Femur (tissue), 1 donor: ENCODE measurements at places on chromosomes 13 and 19.

DNA sequence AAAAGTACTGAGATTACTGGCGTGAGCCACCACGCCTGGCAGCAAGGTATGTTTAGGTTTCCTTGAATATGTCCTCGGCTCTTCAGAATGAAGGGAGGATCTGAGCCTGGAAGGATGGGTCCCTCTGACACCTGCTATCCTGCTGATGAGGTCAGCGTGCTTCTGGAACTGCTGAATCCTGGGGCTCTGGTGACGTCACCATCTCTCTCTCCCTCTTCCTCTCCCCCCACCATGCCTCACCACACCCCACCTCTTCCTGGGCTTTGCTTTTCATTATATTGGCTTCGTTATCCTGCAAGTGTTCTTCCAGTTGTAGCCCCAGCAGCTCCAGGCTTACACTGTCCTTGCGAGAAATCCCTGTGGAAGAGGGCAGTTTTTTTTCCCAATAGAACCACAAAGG is 49.8 kb downstream of the CCNE1 start:
- DNase-seq: no peak

- no peak for DNase-seq
These were observed 279 bp downstream of the DMRTC2 start for GRCh38 chr19:41845051-41845590.

DNA sequence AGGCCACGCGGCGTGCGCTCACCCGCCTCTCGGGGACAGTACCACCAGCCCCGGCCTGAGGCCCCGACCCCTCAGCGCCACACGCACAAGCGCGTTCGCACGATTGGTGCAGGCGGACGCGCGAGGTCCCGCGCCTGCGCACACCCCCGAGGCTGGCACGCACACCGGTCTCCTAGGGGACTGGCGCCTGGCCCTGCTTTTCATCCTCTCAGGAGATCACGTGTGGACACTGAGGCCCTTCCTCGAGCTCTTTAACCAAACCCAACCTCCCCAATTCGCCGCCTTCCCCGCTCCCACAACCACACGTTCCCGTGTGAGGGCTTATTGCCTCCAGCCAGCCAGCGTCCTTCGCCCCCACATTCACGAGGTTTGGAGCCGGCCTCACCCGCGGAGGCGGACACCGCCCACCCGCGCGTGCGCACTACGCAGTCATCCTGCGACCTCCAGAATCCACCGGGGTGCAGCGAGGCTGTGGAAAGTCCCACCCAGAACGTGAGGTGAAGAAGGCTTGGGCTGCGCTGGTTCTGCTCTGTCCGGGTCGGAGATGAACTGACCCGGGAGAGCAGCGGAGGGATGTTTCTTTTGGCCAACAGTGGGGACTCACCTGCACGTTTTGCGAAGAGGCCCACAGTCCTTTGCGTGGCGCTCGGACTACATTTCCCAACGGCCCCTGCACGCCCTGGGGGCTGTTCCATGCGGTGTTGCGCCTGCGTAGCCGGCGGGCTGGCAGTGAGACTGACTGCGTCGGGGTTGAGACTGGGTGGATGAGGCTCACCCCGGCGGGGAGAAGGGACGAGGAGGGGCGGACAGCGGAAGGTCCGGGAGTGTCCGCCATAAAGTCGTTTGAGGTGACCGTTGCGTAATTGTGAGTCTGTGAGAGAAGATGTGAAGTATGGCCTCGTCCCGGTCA is 539 bp upstream of the ZNF667 start:
- DNase-seq: peak; percentile 96

- no peak for DNase-seq
These were observed 80.3 kb upstream of the FLT1 start for GRCh38 chr13:28575200-28575599.

DNA sequence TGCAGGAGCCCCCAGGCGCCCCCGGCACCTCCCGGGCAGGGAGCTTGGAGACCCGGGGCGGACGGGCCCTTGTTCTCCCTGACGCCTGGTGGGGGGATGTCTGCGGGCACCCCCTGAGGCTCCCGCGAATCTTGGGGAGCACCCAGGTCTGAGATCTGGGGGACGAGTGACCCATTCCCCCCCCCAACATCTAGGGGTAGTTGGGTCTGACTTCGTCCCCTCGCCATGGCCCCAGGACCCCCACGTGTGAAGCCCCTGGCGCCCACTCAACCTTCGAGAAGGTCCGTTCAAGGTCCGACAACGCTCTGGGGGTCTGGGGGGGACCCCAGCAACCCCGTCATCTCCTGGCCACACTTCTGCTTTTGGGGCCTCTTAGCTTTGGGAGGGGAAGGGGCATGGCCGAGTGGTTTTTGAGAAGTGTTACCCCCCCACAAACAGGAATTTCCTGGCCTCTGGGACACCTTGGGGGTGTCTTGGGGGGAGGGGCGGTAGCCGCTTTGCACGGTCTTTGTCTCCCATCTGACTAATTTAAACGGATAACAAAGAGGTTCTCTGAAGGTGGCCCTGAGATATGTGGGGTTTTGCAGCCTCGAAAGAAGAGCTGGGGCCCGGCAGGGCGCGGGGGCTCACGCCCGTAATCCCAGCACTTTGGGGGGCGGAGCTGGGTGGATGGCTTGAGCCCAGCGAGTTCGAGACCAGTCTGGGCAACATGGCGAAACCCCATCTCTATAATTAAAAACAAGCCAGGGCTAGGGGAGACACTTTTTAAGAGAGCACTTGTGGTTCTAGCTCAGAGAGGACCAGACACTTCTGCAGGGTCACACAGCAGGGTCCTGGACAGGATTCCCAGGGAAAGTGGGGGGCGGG is 608 bp downstream of the CNN2 start:
- no peak for DNase-seq

DNA sequence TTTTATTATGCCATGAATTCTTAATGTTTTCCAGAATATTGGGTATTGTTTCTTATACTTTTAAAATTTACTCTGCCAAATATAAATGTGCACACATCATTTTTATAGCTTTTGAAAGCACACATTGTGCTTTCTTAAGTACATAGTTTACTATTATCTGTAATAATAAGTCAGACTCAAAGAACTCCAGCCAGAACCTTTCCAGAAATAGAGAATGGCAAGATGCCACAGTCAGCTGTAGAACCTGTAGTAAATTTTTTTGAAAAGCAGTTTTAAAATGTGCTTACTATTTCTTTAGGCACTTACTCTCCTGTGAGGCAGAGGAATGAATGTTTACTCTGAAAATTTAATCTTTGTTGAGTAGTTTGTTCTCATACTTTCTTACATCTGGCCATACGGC is 1287.1 kb downstream of the PCDH9 start:
- no peak for DNase-seq

DNA sequence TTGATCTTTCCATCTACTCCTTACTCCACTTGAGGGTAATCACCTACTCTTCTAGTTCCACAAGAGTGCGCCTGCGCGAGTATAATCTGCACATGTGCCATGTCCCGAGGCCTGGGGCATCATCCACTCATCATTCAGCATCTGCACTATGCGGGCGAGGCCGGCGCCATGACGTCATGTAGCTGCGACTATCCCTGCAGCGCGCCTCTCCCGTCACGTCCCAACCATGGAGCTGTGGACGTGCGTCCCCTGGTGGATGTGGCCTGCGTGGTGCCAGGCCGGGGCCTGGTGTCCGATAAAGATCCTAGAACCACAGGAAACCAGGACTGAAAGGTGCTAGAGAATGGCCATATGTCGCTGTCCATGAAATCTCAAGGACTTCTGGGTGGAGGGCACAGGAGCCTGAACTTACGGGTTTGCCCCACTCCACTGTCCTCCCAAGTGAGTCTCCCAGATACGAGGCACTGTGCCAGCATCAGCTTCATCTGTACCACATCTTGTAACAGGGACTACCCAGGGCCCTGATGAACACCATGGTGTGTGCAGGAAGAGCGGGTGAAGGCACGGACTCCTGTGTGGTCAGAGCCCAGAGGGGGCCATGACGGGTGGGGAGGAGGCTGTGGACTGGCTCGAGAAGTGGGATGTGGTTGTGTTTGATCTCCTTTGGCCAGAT is 2.7 kb upstream of the KLK2 start:
- DNase-seq: no peak

GRCh38 chr19:31863122-31863521 is 482.3 kb upstream of the ZNF507 start:
- DNase-seq: no peak
